HCT116 (cell line): ENCODE measurements at places on chromosomes 4 and X. TPM values are rescaled to one million over a fixed set of nuclear protein-coding genes. Genes with fewer than 3 reads are reported as not detected.
A peak's percentile ranks its signal among the peaks of the same experiment; 100 is the strongest.

CCDC160 gene
- total RNA-seq, result not detected

KCNIP4 gene
- not detected for total RNA-seq

GRCh38 chrX:18769812-18770573, 62.5 kb downstream of the PPEF1 start:
- no peak for DNase-seq
- no peaks in the 10 kb centered on the region for H3K27me3 ChIP-seq
- no peak overlapping the region for H3K4me3 ChIP-seq
- no peaks in the 10 kb centered on the region for H3K4me1 ChIP-seq

- H3K4me3 ChIP-seq, result no peak overlapping the region
- no peaks in the 10 kb centered on the region for H3K4me1 ChIP-seq
- no peaks in the 10 kb centered on the region for H3K27me3 ChIP-seq
- no peaks in the 10 kb centered on the region for H3K36me3 ChIP-seq
These were observed 100.1 kb downstream of the PPARGC1A start for GRCh38 chr4:23789762-23790161.

DNA sequence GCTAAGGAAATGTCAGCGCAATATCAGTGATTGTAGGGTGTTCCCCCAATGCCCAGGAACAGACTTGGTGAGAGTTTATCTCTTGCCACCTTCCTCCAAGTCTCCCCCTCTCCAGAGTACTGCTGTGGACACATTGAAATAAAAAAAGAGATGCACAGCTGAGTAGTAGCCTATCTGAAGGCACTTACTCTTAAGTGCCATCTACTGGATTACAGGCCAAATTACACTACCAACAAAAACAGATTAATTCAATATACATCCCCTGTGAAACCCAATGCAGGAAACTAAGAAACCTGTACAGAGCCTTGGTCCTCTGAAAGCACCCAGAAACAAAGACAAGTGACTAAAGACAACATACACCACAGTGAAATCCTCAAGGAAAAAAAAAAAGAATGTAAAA, 460.3 kb downstream of the ZIC3 start:
- H3K27ac ChIP-seq, result no peak overlapping the region
- no peaks in the 10 kb centered on the region for H3K4me1 ChIP-seq
- H3K36me3 ChIP-seq, result no peaks in the 10 kb centered on the region
- no peak for DNase-seq

GRCh38 chr4:81255524-81255923, 40.5 kb upstream of the PRKG2 start:
- H3K27me3 ChIP-seq, result no peaks in the 10 kb centered on the region
- no peaks in the 10 kb centered on the region for H3K36me3 ChIP-seq
- no peak overlapping the region for H3K4me3 ChIP-seq
- DNase-seq, result no peak

- H3K36me3 ChIP-seq, result no peaks in the 10 kb centered on the region
- H3K4me1 ChIP-seq, result no peaks in the 10 kb centered on the region
- DNase-seq, result no peak
- no peaks in the 10 kb centered on the region for H3K27me3 ChIP-seq
- H3K27ac ChIP-seq, result no peak overlapping the region
- H3K4me3 ChIP-seq, result no peak overlapping the region
These were observed 65.6 kb downstream of the CDKL5 start for GRCh38 chrX:18490806-18491555.

GRCh38 chrX:42837747-42838146, 59.8 kb upstream of the PPP1R2C start:
- no peak for DNase-seq
- H3K27ac ChIP-seq, result no peak overlapping the region
- no peaks in the 10 kb centered on the region for H3K4me1 ChIP-seq
- no peaks in the 10 kb centered on the region for H3K36me3 ChIP-seq
- no peak overlapping the region for H3K4me3 ChIP-seq
- no peaks in the 10 kb centered on the region for H3K27me3 ChIP-seq

GRCh38 chr4:8328456-8328855, 58.9 kb downstream of the HTRA3 start:
- no peaks in the 10 kb centered on the region for H3K27me3 ChIP-seq
- DNase-seq, result no peak
- H3K4me1 ChIP-seq, result no peaks in the 10 kb centered on the region
- no peaks in the 10 kb centered on the region for H3K36me3 ChIP-seq
- H3K4me3 ChIP-seq, result no peak overlapping the region
- no peak overlapping the region for H3K27ac ChIP-seq

DNA sequence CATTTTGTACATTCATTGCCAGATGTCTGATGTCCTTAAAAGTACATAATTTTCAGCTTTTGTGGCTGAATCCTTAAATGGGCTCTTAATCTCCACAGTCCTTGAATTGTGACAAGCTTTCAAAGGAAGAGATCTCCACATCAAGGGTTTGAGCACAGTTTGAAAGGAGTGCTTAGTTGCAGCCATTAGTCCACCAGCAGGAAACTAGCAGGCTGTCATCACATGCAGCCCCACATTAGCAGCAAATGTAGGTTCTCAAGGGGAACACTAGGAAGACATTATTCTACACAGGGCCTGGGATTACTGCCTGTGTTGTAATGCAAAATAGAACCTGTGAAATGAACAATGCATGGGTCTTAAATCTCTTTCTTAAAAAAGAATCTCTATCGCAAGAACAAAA, 173.2 kb downstream of the CBLL2 start:
- H3K27me3 ChIP-seq, result no peaks in the 10 kb centered on the region
- no peak overlapping the region for H3K27ac ChIP-seq
- H3K4me3 ChIP-seq, result no peak overlapping the region
- no peaks in the 10 kb centered on the region for H3K36me3 ChIP-seq
- DNase-seq, result no peak

DNA sequence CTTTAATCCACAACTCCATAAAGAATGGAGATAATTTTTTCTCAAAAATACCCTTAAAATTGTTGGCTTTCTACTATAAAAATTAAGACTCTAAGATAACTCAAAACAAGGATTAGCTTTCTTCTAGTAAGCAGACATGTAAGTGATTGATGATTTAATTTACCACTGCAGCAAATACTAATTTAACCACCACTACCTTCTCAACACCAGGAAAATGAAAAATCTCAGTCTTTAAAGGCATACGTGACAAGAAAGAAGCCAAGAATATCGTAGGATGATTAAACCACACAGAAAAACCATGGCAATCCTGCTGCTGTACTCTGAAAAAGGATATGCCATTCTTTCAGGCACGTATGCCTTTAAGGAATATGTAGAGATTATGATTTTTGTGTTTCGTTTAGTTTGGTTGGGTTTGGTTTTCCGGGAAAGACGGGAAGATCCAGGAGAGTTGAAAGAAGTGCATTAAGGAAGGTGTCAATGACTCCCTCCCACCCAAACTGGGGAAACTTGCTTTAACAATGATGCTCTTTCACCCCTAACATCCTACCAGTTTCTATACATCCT, 881 bp downstream of the LRCH2 start:
- H3K27me3 ChIP-seq, result no peaks in the 10 kb centered on the region
- no peak for DNase-seq
- no peak overlapping the region for H3K4me3 ChIP-seq
- no peak overlapping the region for H3K27ac ChIP-seq

GRCh38 chr4:128908735-128909134, 99.2 kb downstream of the JADE1 start:
- no peaks in the 10 kb centered on the region for H3K36me3 ChIP-seq
- DNase-seq, result no peak
- no peak overlapping the region for H3K4me3 ChIP-seq
- no peaks in the 10 kb centered on the region for H3K27me3 ChIP-seq
- H3K4me1 ChIP-seq, result no peaks in the 10 kb centered on the region

- no peak for DNase-seq
- H3K36me3 ChIP-seq, result no peaks in the 10 kb centered on the region
- H3K4me1 ChIP-seq, result no peaks in the 10 kb centered on the region
These were observed 1393.3 kb downstream of the ARAP2 start for GRCh38 chr4:34850968-34851367.

DNA sequence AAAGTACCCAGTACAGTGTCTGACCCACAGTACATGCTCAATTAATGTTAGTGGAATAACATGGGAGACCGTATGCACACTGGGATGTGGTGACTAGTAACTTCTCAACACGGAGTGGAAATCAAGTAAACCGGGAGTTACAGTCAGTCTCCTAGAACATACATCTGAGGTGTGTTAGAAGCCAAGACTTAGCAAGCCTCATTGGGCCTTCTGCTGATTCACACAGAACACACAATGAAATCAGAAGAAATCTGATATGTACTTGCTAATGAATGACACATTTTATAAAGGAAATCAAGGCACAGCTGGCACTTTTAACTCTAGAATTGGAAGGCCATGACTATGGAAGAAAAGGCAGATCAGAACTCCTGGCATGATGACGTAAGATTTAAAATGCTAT, 13.0 kb downstream of the TRAPPC2 start:
- no peaks in the 10 kb centered on the region for H3K27me3 ChIP-seq
- H3K36me3 ChIP-seq, result peaks cover 1% of the 10 kb centered on the region; the same call in 1 of the 2 replicates
- H3K4me3 ChIP-seq, result no peak overlapping the region
- no peak for DNase-seq
- no peaks in the 10 kb centered on the region for H3K4me1 ChIP-seq

DNA sequence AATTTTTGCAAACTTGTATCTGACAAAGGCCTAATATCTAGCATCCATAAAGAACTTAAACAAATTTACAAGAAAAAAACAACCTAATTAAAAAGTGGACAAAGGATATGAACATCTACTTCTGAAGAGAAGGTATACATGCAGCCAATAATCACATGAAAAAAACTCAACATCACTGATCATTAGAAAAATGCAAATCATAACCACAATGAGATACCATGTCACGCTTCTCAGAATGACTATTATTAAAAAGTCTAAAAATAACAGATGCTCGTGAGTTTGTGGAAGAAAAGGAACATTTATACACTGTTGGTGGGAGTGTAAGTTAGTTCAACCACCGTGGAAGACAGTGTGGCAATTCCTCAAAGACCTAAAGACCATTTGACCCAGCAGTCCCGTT, 24.0 kb downstream of the CEP44 start:
- no peak for DNase-seq
- no peak overlapping the region for H3K27ac ChIP-seq
- no peaks in the 10 kb centered on the region for H3K27me3 ChIP-seq
- H3K4me1 ChIP-seq, result no peaks in the 10 kb centered on the region
- H3K36me3 ChIP-seq, result peaks cover 4% of the 10 kb centered on the region; the same call in 1 of the 2 replicates

GRCh38 chr4:78707268-78707667, 68.9 kb upstream of the BMP2K start:
- DNase-seq, result no peak
- no peak overlapping the region for H3K4me3 ChIP-seq
- H3K36me3 ChIP-seq, result no peaks in the 10 kb centered on the region

DNA sequence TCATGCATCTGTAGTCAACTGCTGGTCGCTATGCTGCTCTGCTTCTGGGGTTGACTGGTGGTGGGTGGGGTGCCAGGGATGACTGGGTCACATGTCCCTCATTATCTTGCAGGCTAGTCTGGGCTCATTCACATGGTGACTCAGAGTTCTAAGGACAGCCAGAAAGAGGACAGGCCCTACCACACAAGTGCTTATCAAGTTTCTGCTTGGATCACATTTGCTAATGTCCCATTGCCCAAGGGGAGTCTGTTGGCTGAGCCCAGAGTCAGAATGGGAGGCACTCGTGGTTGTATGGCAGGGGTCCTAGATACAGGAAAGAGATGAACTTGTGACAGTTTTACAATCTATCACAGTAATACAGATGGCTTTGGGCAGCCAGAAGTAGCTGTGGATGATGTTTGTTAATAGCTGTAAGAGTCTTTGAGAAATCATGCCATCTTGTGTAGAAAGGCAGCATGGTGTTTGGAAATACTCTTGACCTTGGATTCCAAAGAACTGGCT, 221.3 kb downstream of the GPAT3 start:
- no peak overlapping the region for H3K4me3 ChIP-seq
- DNase-seq, result no peak
- no peak overlapping the region for H3K27ac ChIP-seq

GRCh38 chr4:153950100-153950979, 161.5 kb upstream of the SFRP2 start:
- H3K4me1 ChIP-seq, result no peaks in the 10 kb centered on the region
- no peaks in the 10 kb centered on the region for H3K36me3 ChIP-seq
- no peak overlapping the region for H3K4me3 ChIP-seq
- DNase-seq, result no peak
- no peak overlapping the region for H3K27ac ChIP-seq

- peaks cover 26% of the 10 kb centered on the region for H3K4me1 ChIP-seq
- peak overlapping the region; percentile 39 for H3K27ac ChIP-seq
- peak; percentile 69 for DNase-seq
- 0 out of 2 replicates have a peak overlapping the region, but pooled peaks have one; percentile 6 for H3K4me3 ChIP-seq
These were observed 89.4 kb upstream of the TRIM2 start for GRCh38 chr4:153114771-153115321.

GRCh38 chr4:15852524-15852923, 74.4 kb downstream of the CD38 start:
- H3K27ac ChIP-seq, result no peak overlapping the region
- H3K4me1 ChIP-seq, result peaks cover 8% of the 10 kb centered on the region; the same call in 1 of the 2 replicates
- H3K4me3 ChIP-seq, result no peak overlapping the region
- DNase-seq, result no peak
- H3K27me3 ChIP-seq, result no peaks in the 10 kb centered on the region
- H3K36me3 ChIP-seq, result no peaks in the 10 kb centered on the region
